NCI-H1092 treated with DMSO at 0.1 percent for 48 hours (cell line): ENCODE measurements at places on chromosomes 1 and 21.

DNA sequence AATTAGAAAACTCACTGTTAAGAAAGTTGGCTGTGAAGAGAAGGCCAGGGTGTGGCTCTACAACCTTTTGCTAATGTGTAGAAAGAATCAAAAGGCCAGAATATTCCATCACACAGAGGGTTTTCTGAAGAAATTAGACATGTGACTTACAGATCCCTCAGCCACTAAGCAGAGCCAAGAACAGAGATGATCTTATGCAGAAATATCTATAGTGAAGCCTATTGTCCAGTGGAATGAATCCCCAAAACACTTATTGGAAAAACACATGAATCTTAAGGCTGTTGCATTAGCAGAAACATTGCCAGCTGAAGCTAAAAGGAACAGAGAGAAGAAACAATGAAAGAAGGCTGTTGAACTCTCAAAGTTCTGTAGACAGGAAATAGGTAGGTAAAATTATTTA is 979.2 kb downstream of the MRPL39 start:
- DNase-seq, result no peak

DNA sequence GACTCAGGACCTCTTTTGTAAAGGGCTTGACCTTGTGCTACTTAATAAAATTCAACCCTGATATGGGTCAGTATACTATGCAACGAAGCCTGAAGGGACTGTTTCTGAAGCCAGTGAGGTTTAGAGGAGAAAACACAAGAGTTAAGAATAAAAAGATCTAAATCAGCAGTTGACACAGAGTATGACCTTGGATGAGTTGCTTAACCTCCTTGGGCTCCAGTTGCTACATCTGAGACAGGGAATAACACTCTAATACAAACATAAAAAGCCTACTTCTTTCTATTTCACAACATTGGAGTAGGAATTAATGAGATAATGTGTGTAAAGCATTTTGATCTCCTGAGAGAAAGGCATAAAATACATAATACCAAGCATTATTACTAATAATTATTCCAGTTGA is 882.4 kb upstream of the ADGRL2 start:
- DNase-seq, result no peak

GRCh38 chr1:238341395-238341794 is 450.7 kb upstream of the ZP4 start:
- no peak for DNase-seq

- no peak for DNase-seq
Measured at GRCh38 chr1:24897263-24898151, 32.6 kb downstream of the RUNX3 start.

GRCh38 chr1:237033804-237034203 is 8.2 kb upstream of the RYR2 start:
- DNase-seq, result no peak

- no peak for DNase-seq
Measured at GRCh38 chr1:24884751-24885150, 45.3 kb downstream of the RUNX3 start.

GRCh38 chr1:21904454-21904703 is 32.7 kb downstream of the HSPG2 start:
- DNase-seq, result no peak

- no peak for DNase-seq
Measured at GRCh38 chr1:12232221-12232620, 2.4 kb downstream of the VPS13D start.

GRCh38 chr1:91712981-91713841 is 172.7 kb downstream of the TGFBR3 start:
- DNase-seq, result no peak

DNA sequence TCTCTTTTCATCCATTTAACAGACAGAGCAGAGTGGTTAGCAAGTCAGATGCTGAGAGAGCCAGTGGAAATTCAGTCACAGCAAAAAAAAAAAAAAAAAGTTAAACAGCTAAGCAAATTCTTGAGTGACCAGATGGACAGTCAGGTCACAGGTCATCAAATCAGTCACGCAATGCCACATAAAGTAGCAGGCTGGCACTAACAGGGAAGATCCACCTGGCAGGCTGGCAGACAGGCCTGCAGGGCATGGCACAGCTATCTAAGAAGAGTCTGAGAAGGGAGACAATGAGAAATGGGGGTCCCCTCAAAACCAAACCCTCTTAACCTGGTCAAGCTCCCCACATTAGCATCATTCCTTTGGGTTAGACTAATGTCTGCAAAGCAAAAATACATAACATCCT is 371.9 kb downstream of the TTLL7 start:
- DNase-seq, result no peak

GRCh38 chr1:157181258-157181657 is 43.1 kb upstream of the ETV3 start:
- DNase-seq, result no peak

DNA sequence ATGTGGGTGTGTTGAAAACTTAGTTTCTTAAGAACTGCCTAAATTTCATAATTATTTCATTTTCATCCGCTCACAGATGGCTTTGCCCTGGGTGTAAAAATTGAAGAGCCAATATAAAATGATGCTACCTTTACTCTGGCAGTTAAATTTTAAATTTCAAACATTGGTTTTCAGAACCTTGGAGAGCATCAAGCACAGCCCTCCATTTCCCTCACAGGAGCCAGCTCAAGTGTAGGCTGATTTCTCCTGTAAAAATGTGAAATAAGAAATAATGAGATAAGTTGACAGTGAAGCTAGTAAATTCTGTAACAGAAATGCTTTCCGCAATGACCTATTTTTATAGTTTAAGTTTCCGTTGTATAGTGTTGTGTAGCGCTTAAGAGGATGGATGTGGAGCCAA is 53.9 kb upstream of the AKT3 start:
- DNase-seq, result no peak

GRCh38 chr1:200628223-200628881 is 7.8 kb upstream of the KIF14 start:
- no peak for DNase-seq

DNA sequence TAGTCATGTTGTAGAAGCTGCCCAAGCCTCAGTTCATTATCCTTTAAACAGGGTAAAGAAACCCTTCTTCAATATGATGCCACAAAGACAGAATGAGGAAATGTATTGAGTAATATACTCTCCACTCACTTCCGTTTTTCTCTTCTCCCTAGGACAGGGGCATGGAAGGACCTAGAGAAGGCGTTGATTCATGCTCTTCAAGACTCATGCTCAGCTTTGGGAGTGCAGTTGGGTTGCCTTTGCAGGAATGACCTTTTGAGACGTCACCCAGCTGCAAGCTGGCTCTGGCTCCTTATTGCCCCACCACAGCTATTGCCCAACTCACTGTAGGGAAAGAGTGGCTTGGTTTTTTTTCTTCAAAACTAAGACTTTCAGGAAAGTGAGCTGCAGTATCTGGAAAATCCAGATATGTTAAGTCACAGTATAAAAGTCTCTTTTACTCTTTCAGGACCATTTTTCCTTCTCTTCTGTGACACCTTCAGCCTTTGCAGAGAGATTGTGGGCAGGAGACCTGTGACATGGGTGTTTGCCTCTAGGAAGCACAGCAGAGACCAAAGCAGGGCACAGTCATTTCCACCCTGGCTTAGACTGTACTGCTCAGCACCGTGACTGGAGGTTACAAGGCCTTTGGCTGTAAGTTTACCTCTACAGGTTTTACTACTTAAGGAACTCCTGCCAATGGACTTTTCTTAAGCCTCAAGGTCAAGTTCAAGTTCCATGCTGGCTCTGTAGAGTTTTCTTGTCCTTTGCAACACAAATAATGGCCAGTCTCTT is 39.5 kb downstream of the XCL2 start:
- no peak for DNase-seq

- no peak for DNase-seq
Measured at GRCh38 chr1:246709835-246710234, 14.4 kb upstream of the SCCPDH start.

- no peak for DNase-seq
Measured at GRCh38 chr1:65238010-65238409, 71.3 kb upstream of the DNAJC6 start.

GRCh38 chr1:78038491-78038939 is 7.3 kb upstream of the GIPC2 start:
- peak; percentile 13 for DNase-seq

DNA sequence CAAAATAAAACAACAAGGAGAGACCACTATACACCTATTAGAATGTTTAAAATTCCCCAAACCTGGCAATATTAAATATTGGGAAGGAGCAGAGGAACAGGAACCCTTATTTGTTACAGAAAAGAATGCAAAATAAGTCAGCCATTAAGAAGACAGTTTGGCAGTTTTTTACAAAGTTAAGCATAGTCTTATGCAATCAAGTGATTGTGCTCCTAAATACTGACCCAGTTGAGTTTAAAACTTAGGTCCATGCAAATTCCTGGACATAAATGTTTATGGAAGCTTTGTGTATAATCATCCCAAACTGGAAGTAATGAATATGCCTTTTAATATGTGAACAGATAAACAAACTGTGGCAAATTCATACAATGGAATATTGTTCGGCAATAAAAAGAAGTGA is 72.9 kb upstream of the RGS4 start:
- no peak for DNase-seq

GRCh38 chr21:28193189-28193588 is 799.5 kb downstream of the LTN1 start:
- no peak for DNase-seq

DNA sequence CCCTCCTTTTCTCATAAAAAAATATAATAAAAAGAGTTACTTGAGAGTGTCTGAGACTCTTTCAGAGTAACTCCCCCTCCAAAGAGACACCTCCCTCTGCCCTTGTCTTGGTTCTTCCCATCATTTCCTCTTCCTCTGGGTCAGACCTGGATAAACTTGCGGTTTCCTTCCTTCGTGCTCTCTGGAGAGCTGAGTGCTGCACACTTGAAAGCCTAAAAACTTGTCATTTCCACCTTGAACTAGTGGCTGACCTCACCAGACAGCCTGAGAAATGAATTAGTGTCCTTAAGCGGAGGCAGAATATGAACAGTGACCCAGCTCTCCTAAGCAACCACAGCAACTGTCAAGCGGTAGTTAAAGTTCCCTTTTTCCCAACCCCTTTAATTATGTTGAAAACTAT is 88.4 kb upstream of the PROX1 start:
- DNase-seq, result no peak

DNA sequence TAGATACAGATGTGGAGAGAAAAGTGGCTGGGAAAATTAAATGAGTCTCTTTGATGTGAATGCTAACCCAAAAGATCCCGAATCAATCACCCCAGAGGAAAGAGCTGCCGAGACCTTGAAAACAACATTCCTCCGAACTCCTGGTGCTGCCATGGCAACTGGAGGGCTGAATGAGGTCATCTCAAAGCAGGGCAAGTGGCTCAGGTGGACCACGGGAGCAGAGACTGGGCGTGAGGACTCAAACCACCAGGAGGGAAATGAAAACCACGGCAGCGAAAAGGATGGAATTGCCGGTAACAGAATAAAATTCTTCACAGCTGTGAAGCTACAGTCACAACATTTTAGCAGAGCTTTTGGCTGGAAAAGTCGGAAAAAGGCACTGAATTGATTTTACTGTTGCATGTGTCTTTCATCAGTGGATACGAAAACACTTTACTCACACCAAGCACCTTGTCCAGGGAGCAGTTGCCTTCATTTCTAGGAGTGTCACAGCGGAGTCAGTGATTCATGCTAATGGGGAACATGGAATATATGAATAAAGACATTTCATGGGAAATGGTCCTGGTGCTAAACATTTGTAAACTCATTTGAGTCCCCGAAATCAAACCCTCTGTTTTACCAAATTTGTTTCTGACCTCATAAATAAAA is 23.2 kb upstream of the BECN2 start:
- DNase-seq, result peak; percentile 7

- no peak for DNase-seq
Measured at GRCh38 chr1:94934551-94934950, 7.6 kb upstream of the CNN3 start.

- DNase-seq, result no peak
Measured at GRCh38 chr1:20610970-20611369, 22.1 kb downstream of the CDA start.

DNA sequence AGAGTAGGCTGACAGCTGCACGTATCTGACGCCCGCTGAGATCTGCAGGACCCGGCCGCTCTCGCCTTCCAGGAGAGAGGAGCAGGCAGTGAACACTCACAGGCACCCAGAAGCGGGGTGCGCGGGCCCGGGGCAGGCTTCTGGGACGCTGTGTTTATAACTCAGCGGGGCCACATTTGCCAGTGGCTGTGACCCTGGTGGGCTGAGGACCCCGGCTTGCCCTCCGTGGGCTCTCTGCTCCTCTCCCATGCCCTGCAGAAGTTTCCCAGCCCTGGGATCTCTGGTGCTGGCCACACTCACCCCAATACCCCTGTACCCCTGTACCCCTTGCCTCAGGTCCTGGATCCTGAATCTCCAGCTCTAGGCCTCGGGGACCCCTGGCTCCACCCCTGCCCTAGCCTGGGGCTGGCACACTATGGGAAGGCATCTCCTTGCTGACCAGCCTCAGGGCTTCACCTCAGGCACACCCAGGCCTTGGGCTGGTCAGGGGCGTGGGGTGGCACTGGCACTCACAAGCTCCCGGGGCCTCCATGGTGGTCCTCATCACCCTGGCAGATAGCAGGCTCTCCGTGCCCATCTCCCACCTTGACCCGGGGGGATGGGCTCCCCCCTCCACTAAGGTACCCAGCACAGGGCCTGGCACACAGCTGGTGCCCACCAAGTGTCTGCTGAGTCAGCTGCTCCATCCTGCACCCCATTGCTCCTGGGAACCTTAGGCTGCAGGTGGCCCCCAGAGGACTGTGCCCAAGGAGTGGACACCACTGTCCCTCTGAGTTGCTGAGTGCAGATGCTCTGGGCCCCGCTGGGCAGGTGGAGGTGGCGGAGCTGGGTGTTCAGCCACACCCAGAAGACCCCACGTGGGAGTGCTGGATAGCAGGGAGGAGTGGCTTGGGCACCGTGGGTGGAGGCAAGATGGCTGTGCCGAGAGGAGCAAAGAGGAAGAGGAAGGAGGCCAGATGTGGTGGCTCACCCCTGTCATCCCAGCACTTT is 32.4 kb downstream of the MORN1 start:
- DNase-seq, result no peak

GRCh38 chr21:36470294-36470693 is 9.6 kb downstream of the CLDN14 start:
- no peak for DNase-seq

DNA sequence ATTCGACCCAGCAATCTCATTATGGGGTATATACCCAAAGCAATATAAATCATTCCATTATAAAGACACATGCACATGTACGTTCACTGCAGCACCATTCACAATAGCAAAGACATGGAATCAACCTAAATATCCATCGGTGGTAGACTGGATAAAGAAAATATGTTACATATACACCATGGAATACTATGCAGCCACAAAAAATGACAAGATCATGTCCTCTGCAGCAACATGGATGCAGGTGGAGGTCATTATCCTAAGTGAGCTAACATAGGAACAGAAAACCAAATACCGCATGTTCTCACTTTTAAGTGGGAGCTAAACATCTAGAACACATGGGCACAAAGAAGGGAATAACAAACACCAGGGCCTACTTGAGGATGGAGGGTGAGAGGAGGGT is 115.5 kb downstream of the PTPN14 start:
- DNase-seq, result no peak

- peak; percentile 78 for DNase-seq
Measured at GRCh38 chr1:58816072-58816746, 32.4 kb upstream of the JUN start.

DNA sequence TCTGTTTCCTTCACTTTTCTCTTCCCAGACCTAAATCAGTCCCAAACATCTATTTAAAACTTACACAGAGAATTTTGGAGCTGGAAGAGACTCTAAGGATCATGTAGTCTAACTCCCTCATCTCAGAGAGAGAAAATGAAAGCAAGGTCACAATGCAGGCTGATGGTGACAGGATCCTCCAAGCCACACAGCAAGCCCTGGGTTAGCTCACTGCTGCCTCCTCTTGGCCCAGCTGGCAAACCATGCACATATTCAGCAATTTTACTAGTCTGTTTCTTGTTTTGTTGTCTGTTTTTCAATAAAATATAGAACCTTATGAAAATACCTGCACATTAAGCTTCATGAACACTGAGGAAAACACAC is 27.7 kb upstream of the LY9 start:
- DNase-seq, result no peak
